ENCODE measurements at places on chromosomes 7 and 10.

- DNase-seq, result no peak
Measured at GRCh38 chr7:132472463-132473120, 103.7 kb downstream of the PLXNA4 start.

DNA sequence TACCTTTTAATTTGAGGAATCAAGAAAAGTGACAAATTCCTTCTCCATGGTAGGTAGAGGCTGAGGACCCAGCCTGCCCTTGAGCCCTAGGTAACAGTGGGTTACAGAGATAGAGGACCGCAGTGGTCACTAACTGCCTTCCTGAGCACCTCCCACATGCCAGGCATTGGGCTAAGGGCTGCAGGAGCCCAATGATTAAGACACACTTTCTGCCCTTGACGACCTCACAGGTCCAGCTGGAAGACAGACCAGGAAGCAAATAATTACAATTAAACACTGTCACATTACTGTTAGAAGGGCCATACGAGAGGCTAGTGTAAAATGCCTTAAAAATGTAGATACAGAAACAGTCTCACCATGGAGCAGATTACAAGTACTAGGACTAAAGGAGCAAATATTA lies 156.8 kb upstream of the NFE2L3 start:
- DNase-seq, result no peak

DNA sequence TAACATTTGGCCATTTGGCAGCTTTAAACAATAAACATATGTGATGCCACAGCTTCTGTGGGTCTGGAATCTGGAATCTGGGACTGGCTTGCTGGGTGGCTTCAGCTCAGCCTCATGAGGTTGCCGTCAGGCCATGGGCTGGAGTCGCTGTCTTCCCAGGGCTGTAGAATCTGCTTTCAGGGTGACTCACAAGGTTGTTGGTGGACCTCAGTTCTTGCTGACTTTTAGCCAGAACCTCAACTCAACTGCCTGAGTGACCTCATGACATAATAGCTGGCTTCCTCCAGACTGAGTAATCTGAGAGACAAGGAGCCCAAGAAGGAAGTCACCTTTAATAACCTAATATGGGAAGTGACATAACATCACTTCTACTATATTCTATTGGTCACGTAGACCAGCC lies 44.6 kb upstream of the TSPAN13 start:
- DNase-seq, result no peak

DNA sequence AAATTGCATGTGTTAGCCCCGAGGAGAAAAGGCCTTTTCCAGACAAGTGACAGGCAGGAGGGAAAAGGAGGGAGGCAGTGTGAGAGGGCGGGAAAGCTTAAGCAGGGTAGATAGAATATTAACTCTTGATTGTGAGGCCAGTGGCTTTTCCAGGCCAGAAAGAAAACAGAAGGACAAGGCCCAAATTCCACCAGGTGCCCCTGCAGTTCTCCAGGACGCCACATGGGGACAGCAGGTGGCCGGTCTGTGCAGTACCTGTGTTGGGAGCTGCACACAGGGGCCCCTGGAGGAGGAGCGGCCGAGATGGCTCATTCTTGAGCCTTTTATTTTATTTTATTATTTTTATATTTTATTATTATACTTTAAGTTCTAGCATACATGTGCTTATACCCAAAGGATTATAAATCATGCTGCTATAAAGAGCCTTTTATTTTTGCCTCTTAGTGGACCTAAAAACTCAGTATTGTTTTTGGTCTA lies 141.3 kb upstream of the KLF14 start:
- DNase-seq, result no peak

GRCh38 chr7:7183061-7183837 lies 905 bp downstream of the C1GALT1 start:
- peak; percentile 69 for DNase-seq

DNA sequence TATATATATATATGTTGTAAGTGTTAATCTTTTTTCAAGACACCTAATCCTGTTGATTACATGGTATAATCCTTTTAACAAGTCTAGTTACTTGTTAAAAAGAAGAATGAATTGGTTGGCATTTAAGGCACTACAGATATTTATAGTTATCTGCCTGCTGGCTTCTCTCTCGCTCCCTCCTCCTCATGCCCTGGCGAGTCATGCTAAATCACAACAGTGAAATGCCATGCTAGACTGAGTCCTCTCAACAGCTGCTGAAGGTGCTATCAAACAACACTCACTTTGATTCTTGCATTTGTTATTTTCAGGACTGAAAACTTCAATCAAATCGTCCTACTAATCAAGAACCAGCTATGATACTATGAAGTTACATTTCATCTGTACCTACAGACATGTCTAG lies 15.4 kb downstream of the NRAP start:
- DNase-seq, result no peak

GRCh38 chr10:89118091-89118490 lies 89.0 kb downstream of the CH25H start:
- DNase-seq, result no peak

- no peak for DNase-seq
Measured at GRCh38 chr10:113427236-113427735, 125.6 kb upstream of the HABP2 start.

- no peak for DNase-seq
Measured at GRCh38 chr10:78319371-78319770, 285.7 kb downstream of the RPS24 start.

- DNase-seq, result no peak
Measured at GRCh38 chr10:69760072-69760471, 41.6 kb upstream of the COL13A1 start.

DNA sequence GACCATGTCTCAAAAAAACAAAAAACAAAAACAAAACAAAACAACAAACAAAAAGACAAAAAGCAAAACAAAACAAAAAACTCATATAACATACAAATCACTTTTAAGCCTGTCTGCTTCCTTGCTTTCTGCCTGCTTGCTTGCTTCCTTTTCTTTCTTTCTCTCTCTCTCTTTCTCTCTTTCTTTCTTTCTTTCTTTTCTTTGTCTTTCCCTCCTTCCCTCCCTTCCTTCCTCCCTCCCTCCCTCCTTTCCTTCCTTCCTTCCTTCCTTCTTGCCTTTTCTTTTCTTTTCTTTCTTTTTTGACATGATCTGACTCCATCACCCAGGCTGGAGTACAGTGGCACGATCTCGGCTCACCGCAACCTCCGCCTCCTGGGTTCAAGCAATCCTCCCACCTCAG lies 15.9 kb upstream of the TRA2A start:
- DNase-seq, result no peak

- no peak for DNase-seq
Measured at GRCh38 chr7:150903606-150904005, 51.3 kb downstream of the AOC1 start.

DNA sequence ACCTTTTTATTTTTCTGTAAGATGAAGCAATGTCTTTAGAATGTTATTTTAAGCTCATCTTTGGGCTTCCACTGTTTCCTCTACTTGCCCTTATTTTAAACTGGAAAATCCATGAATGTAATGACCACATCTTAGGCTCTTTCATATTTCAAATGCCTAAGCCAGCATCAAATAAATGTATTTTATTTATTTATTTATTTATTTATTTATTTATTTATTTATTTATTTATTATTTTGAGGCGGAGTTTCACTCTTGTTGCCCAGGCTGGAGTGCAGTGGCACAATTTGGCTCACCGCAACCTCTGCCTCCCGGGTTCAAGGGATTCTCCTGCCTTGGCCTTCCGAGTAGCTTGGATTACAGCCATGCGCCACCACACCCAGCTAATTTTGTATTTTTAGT lies 69.2 kb downstream of the HDAC9 start:
- DNase-seq, result no peak

GRCh38 chr7:157411580-157411979 lies 74.8 kb downstream of the DNAJB6 start:
- DNase-seq, result no peak

GRCh38 chr10:94210440-94211168 lies 152.1 kb downstream of the NOC3L start:
- DNase-seq, result no peak

DNA sequence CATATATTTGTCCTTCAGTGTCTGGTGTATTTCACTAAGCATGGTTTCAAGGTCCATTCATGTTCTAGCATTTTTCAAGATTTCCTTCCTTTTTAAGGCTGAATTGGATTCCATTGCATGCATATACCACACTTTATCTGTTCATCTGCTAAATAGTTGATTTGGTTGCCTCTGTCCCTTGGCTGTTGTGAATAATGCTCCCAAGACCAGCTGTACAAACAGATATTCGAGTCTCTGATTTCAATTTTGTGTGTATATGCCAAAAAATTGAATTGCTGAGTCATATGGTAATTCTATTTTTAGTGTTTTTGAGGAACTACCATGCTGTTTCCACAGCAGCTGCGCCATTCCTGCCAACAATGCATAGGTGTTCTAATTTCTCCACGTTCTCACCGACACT lies 216.4 kb downstream of the NRG3 start:
- DNase-seq, result no peak

DNA sequence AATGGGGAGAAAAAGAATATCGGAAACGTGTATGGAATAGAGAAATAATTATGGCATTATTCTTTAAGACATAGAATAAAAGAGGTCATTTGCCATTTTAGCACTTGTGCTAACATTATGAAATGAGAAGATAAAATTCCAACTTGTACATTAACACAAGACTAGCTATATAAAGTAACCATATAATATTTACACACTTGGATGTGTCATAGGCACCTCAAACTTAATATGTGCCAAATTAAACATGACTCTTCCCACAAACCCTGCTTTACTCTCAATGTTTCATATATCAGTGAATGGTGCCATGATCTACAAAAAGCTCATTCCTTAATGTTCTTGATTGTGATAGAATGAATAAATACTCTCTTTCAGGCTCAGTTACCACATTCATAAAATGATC lies 4.1 kb upstream of the MINDY3 start:
- DNase-seq, result no peak

- DNase-seq, result no peak
Measured at GRCh38 chr10:4167216-4167615, 382.2 kb upstream of the KLF6 start.

DNA sequence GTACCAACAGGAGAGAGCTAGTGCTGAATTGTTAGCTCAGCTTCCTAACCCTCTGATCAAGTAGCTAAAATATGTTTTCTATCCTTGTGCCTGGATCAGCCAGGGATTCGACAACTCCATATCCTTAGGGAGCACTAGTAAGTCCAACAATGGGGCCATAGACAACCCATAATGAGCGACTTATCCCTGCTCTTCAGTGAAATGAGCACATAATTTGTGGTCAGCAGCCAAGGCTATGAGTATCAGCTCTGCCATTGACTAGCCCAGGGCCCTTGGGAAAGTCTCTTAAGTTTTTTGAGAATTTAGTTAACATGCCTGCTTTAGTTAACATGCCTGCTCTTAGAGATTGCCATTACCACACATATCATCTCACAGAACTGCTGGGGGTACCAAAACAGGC lies 39.3 kb downstream of the COL1A2 start:
- DNase-seq, result no peak

DNA sequence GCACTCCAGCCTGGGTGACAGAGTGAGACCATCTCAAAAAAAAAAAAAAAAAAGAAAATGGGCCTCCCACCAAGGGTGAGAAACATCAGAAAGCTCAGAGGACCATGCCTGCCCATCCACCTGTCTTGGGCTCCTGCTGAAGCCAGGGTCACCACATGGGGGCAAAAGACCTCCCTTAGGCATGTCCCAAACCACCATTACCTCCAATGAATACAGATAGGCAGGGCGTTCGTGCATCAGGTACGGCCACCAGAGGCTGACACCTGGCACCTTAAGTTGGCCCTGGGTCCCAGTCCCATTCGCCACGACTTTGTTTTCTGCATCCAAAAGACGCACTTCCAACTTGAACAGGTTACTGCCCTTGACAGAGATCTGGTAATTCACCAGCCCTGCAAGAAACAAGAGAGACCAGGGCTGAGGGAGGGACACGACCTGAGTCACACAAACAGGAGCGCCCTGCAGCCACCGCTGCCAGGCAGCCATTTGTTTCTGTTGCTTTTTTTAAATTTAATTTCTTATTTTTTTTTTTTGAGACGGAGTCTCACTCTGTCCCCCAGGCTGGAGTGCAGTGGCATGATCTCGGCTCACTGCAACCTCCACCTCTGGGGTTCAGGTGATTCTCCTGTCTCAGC lies 6.1 kb downstream of the GUSB start:
- no peak for DNase-seq

DNA sequence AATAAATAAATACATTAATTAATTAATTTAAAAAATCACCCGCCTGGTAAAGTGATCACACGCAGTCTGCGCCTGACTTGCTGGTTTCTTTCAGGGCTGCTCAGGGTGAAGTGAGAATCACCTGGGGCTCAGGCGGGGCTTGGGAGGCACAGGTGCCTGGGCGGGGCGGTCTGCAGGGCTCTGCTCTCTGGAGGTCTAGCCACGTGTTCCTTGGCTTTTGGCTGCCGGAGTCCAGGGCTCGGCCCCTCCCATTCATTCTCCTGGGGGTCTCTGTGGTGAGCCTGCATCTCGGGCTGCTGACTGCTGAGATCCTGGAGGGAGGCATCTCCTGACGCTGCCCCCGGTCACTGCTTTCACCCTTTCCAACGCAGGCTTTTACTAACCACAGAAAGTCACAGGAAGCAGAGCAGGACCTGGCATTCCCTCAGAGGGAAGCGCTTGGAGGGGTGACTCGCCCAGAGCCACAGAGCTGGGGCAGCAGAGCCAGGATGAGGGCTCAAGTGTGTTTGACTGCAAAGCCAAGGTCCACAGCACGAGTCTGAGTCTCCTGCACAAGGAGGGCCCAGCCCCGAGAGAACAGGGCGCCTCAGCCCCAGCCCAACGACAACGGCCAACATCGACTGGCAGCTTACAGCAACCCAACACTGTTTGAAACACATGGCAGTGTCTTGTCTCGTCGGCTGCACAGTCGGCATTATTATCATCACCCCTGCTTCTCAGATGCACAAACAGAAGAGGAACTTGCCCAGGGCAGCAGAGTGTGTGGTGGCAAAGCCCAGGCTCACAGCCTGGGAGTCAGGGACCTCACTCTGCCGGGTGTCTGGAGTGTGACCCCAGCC lies 22.4 kb upstream of the MNX1 start:
- DNase-seq, result no peak

DNA sequence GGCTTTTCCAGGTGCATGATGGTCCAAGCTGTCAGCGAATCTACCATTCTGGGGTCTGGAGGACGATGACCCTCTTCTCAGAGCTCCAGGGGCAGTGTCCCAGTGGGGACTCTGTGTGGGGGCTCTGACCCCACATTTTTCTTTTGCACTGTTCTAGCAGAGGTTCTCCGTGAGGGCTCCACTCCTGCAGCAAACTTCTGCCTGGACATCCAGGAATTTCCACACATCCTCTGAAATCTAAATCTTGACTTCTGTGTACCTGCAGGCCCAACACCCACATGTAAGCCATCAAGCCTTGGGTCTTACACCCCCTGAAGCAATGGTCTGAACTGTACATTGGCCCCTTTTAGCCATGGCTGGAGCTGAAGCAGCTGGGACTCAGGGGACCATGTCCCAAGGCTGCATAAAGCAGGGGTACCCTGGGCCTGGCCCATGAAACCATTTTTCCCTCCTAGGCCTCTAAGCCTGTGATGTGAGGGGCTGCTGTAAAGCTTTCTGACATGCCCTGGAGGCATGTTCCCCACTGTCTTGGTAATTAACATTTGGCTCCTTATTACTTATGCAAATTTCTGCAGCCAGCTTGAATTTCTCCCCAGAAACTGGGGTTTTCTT lies 86.9 kb downstream of the ZNF783 start:
- DNase-seq, result no peak
